ENCODE measurements at places on chromosomes 12 and 14.

- DNase-seq = no peak
Observed at GRCh38 chr14:101234244-101234937, 326.9 kb upstream of the DIO3 start.

- no peak for DNase-seq
Observed at GRCh38 chr12:119869720-119870119, 7.4 kb downstream of the CIT start.

- no peak for DNase-seq
Observed at GRCh38 chr12:13304924-13305323, 108.4 kb downstream of the EMP1 start.

- no peak for DNase-seq
Observed at GRCh38 chr14:105865266-105865903, 339.0 kb downstream of the TMEM121 start.

DNA sequence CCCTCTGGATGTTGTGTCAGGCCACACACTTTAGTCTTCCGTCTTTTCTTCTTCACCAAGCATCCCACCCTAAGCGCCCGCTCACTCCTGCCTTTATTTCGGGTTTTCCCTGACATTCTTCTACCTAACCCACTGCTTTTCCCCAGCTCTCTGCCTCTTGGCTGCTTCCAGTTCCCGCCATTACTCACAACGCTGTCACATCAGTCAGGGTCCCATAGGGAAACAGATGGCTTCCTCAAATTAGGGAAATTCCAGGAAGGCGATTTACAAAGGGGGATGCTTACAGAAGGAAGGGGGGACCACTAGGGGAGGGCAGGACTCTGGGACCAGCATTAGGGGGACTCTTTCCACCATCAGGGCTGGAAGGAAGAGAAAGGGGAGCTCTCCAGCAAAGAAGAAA lies 9.2 kb upstream of the PPP1R13B start:
- no peak for DNase-seq

DNA sequence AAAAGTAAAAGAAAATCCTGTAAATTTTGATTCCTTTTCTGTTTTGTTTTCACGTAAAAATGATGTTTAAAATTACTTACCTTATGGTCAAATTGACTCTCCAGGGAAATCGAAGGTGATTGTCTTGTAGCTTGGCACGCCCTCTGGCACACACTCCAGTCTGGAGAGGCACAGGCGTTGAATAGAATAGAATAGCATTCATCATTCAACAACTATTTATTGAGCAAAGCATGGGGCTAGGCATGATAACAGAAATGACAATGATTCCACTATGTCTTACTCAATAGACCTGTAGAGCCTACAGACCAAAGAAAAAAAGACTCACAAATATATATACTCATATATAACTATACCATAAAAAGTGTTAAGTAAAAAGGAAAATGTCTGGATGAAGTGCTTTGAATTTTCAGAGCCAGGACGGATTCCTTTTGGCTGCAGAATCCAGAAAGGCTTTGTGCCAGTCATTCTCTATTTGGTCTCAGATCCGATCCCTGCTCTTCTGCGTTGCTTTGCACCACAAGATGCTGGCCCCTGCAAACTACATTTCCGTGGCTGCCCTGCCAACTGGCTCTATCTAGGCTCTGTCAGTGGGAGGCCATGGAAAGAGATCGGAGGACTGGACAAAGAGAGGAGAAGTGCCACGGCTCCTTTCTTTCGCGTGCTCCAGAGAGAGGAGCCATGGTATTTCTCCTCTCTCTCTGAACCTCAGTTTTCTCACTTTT lies 231.8 kb downstream of the CRADD start:
- no peak for DNase-seq

GRCh38 chr12:78018171-78018910 lies 187.6 kb downstream of the NAV3 start:
- no peak for DNase-seq

GRCh38 chr12:111410431-111411184 lies 4.9 kb downstream of the SH2B3 start:
- DNase-seq = no peak

GRCh38 chr12:108806921-108807320 lies 50.5 kb downstream of the SSH1 start:
- DNase-seq = no peak

DNA sequence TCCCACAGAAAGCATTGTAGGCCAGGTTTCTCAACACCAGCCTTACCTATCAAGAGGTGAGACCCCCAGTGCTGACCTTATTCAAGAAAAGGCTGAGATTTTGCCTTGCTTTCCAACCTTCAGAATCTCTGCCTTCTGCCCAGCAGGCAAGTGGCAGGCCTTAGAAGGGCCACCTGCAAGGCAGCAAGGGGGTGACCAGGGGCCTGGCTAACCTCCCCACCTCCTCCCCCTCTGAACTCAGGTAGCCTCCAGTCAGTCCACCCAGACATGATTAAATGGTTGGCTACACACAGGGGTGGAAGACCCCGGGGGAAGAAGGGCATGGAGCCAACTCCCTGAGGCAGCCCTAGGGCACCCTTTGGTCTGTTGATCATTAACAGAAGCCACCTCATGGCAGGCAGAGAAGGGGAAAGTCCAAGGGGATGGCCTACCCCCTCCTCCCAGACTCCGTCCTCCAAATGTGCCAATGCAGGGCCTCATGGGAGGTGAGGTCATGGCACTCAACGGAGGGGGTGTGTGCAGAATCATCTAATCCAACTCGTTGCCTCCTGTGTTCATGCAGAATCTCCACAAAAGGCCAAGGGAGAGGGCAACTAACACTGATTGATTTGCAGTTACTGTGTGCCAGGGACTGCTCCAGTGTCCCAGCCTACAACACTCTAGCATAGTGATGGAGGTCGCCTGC lies 8.5 kb downstream of the ZFP36L1 start:
- no peak for DNase-seq

DNA sequence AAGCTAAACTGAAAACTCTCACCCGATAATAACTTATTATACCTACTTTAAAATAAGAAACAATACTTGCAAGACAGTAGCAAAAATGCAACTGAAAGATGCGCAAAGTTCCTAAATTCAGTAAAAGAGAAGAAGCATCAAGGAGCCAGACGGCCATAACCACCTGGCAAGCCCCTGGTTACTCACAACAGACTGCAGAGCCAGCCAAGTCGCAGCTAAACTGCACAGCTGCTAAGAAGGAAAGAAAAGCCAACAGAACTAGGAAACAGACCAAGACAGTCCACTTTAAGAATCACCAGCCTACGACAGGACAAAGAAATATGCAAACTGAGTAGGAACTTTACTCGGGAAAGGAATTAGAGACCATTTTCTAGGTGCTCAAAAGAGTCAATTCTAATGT lies 127.9 kb downstream of the TMTC1 start:
- no peak for DNase-seq

DNA sequence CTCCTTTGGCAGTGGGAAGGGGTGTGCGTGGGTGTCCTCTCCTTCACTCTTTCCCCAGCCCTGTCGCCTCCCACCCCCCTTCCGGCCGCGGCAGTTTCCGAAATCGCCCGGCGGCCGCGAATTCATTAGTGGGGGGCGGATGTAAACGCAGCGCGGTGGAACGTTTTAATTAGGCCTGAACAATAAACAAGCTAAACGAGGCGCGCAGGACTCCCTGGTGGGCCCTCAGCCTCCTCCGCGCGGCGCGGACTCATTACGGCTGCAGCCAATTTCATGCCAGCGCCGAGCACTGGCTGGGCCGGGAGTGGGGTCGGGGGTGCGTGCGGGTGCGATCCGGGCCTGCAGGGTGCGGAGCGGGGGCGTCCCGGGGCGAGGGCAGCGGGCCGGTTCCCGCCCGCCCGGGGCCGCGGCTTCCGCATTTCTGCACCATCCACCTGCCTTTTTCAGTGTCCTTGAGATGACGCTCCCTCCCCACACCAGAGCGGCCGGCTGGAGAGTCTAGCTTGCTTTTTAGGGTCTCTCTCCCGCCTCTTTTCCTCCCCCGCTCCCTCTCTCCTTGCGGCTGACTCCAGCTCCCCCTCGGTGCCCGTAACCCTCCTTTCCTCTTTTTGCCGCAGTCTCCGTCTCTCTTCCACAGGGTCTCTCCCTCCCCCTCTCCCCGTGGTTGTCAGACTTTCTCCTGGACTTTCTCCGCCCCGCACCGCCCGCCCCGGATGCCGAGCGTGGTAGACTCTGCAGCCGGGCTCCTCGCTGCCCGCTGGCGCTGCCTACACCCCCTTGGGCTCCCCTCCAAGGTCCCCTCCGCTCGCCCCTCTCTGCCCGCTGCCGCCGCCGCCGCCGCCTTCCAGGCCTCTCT lies at the start of gene CISTR:
Gene CISTR (minus strand): TSS at position 644 of the 856 bp plus-strand sequence.
- no peak for DNase-seq

DNA sequence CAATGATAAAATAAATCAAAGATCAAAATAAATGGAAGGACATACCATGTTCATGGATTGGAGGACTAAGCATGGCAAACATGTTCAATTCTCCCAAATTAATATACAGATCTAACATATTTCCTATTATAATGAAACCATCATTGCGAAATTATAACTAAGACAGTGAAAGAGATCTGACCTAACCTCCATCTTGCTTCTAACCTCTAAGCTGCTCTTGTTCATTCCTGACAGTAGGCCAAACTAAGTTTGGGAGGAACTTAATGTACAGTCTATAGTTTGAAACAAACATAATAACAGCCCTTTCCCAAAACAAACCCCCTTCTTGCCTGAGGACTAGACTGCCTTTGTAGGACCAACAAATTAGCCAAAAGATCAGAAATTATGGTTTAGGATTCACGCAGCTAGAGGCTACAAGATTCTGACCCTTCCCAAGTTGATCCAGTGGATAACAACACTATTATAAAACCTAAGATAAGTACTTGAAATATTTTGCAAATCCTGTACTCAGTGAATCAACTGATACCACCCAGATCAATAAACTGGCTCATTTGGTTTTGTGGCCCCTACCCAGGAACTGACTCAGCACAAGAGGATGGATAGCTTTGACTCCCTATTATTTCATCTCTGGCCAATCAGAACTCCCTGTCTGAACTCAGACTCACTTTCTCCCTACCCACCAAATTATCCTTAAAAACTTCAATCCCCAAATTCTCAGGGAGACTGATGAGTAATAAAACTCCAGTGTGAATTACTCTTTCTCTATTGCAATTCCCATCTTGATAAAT lies 41.7 kb upstream of the OR5AU1 start:
- DNase-seq = no peak

All from stimulated activated CD4-positive, alpha-beta T cell treated with anti-CD3 and anti-CD28 coated beads, Interleukin-1b, Interleukin-23, amount 100 ng/mL, for 24 hours (primary cell).